Lower lobe of right lung (tissue), 2 donors: ENCODE measurements at places on chromosomes 11 and 22. TPM values are rescaled to one million over a fixed set of nuclear protein-coding genes. Genes with fewer than 3 reads are reported as not detected.

Gene CARD18
- not detected for total RNA-seq

Gene OR52E5
- total RNA-seq, result not detected

Gene OR51T1
- total RNA-seq, result not detected

Gene SLN
- total RNA-seq, result 0.92 TPM

Gene CARD16
- 97.3 TPM for total RNA-seq

Gene TBX1
- 13.5 TPM for total RNA-seq
